Subcutaneous adipose tissue (tissue), 4 donors: ENCODE measurements at places on chromosomes 7 and 10. TPM values are rescaled to one million over a fixed set of nuclear protein-coding genes. Genes with fewer than 3 reads are reported as not detected.

Gene KCP
- total RNA-seq = 0.16 TPM

Gene CACUL1
- total RNA-seq = 38.8 TPM

Gene FAM13C
- total RNA-seq = 29.4 TPM

Gene ELMO1
- total RNA-seq = 124 TPM

Gene AOAH
- total RNA-seq = 4.6 TPM

Gene HOXA3
- total RNA-seq = 3.4 TPM

Gene MUC12
- under 0.01 TPM for total RNA-seq

Gene AZGP1
- 31.5 TPM for total RNA-seq

Gene COL26A1
- total RNA-seq = not detected

Gene CXCL12
- total RNA-seq = 76.6 TPM
